Kidney capillary endothelial cell (primary cell): ENCODE measurements at places on chromosomes 12 and 14.

GRCh38 chr12:107355004-107355565 is 261.7 kb upstream of the CRY1 start:
- DNase-seq = no peak

DNA sequence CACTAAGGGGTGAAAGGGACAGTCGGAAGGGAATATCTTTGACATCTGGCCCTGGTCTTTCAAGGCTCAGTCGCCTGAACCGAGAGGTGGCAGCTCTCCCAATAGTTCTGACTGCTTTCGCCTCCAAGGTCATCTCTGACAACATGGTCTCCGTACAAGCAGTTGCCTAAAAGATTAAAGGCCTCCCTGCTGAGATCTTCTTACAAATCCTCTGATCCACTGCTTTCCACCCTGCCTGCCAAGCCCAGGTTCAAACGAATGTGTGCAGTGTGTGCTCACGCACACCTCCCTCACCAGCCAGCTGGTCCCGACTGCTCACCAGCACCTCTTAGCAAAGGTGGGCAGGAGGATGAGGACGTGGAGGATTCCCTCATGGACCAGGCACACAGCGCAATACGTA is 10.4 kb downstream of the B4GALNT3 start:
- DNase-seq = no peak

GRCh38 chr14:81402123-81402495 is 2.0 kb upstream of the STON2 start:
- DNase-seq = no peak

- no peak for DNase-seq
Observed at GRCh38 chr12:19128485-19128884, 1.0 kb upstream of the PLEKHA5 start.

DNA sequence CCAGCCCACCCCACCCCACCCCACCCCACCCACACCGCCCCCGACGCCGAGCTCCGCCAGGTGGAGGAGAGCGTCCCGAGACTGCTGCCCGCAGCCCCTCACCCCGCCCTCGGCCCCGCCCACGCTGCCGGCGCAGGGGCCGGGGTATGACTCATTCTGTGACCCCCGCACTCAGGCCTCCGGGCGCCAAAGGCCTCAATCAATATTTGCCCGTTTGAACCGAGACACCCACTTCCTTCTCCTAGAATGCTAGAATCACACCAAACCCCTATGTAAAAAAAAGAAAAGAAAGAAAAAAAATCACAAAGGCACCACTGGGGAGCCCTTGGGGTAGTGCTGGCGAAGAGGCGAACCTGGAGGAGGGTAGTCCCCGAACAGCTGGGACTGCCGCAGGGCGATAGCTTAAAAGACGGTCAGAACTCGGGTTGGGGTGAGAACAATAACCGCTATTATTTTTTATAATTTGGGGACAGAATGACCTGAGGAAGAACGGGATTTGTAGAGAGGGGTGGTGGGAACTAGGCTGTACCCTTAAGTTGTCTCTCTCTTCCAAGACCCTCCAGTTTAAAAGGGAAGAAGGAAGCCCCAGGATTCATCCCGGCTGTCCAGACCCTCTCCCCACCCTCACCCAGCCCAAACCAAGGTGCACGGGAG is 894 bp downstream of the KRT8 start:
- DNase-seq = no peak

GRCh38 chr14:105283028-105283427 is 17.8 kb downstream of the BRF1 start:
- no peak for DNase-seq
